Mucosa of gallbladder (tissue), 1 donor: ENCODE measurements at places on chromosomes 7 and 10. TPM values are rescaled to one million over a fixed set of nuclear protein-coding genes. Genes with fewer than 3 reads are reported as not detected.

DLX5 gene
- not detected for total RNA-seq

C7orf57 gene
- total RNA-seq: not detected

DNA sequence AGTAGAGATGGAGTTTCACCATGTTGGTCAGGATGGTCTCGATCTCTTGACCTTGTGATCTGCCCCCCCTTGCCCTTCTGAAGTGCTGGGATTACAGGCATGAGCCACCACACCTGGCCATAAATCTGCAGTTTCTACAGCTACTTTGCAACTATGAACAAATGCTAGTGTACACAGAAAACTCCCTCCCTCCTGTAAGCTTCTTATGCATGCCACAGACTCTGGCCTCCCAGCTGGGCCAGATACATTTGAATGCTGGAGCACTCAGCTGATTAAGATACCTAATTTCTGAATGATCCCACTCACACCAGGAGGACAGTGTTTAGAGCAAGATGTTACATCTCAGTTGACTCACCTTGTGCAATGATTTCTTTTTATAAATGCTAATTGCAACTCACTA, 486.2 kb downstream of the KCNMA1 start:
- no peak for DNase-seq

MYH16 gene
- 0.32 TPM for total RNA-seq

GRCh38 chr10:62153191-62153590, 115.5 kb downstream of the RTKN2 start:
- DNase-seq: no peak

GRCh38 chr7:32072397-32072796, 2.2 kb upstream of the PDE1C start:
- no peak for DNase-seq

- no peak for DNase-seq
These were observed 50.6 kb upstream of the CYP2C18 start for GRCh38 chr10:94632954-94633353.

GRCh38 chr10:72886621-72887020, 6.9 kb upstream of the OIT3 start:
- DNase-seq: no peak

DNA sequence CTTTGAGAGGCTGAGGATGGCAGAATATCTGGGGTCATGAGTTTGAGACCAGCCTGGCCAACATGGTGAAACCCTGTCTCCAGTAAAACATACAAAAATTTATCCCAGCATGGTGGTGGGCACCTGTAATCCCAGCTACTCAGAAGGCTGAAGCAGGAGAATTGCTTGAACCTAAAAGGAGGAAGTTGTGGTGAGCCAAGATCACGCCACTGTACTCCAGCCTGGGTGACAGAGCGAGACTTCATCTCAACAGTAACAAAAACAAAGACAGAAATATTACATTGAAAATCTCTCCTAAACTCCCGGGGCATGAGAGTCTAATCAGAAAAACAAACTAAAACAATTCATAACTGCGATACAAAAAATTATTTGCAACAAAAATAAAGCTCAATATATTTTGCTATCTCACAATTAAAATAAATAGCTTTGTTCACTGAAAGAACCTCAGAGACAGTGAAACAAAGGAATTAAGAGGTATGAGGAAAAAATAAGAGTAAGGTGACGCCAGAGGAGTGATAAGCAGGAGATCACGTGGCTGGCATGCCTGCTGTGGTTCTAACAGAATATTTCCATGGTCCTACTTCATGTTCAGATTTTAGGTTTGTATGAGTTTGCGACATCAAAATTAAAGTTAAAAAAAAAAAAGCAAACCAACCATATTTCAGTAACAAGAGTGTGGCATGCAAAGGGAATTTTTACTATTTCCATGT, 527.7 kb upstream of the POM121L12 start:
- DNase-seq: no peak

IQCE gene
- 36.1 TPM for total RNA-seq

DNA sequence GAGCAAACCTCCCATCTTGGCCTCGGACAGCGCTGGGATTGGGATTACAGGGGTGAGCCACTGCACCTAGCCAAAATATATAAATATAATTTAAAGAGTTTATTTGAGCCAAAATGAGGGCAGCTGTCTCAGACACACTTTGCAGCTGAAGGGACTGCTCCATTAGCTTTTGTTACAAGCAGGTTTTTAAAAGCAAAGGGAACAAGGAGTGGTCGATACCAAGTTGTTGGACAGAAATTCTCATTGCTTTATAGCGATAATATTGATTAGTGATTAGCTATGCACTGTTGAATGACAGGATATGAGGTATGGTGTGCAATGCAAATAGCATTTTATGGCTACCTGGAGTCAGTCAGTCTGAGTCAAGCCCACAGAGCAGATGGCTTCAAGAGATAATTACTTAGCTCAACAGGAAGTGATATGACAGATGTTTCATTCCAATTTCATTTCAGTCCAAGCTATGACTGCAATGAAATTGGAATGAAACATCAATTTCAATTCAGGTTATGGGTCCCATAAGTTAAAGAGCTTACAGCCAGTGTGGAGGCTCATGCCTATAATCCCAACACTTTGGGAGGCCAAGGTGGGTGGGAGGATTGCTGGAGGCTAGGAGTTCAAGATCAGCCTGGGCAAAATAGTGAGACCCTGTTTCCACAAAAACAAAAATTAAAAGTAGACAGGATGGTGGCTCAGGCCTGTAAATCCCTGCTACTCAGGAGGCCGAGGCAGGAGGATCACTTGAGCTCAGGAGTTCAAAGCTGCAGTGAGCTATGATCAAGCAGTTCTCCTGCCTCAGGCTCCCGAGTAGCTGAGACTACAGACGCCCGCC, 23.1 kb downstream of the TYW1 start:
- DNase-seq: no peak

GPR37 gene
- 3.7 TPM for total RNA-seq

PAX4 gene
- total RNA-seq: not detected

- no peak for DNase-seq
These were observed 13.3 kb downstream of the KAT6B start for GRCh38 chr10:74839708-74840107.

- DNase-seq: no peak
These were observed 9.5 kb downstream of the C10orf53 start for GRCh38 chr10:49688920-49689319.

GRCh38 chr10:35409094-35409582, 72.8 kb downstream of the CCNY start:
- DNase-seq: no peak

DNA sequence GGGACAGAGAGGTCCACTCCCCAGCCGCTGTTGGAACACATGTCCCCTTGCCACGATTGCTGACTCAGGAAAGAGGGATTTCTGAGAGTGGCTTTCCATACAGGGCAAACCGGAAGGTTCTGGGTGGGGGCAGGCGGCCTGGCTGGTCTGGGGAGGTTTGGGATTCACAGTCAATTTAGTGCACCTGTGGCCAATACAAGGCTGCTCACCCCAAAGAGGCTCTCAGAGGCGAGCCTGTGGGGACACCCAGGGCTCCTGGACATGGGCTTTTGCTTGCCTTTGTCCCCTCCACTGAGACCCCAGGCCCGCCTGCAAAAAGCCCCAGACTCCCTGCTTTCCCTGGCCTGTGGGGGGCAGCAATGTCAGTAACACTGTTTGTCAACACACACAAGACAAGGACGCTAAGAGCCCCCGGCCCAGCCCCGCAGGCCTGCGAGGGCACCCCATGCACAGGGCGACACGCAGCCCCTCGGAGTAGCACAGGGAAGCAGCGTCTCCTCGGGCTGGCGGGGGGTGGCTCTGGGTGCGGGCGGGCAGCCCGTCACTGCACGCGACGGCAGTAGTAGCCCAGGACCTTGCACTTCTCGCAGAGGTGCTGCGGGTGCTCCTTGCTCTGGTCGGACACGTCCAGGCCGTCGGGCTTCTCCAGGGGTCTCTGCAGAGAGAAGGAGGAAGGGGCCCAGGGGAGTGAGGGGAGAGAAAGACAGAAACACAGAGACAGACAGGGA, 38.7 kb downstream of the PPIF start:
- DNase-seq: peak; percentile 8

DNA sequence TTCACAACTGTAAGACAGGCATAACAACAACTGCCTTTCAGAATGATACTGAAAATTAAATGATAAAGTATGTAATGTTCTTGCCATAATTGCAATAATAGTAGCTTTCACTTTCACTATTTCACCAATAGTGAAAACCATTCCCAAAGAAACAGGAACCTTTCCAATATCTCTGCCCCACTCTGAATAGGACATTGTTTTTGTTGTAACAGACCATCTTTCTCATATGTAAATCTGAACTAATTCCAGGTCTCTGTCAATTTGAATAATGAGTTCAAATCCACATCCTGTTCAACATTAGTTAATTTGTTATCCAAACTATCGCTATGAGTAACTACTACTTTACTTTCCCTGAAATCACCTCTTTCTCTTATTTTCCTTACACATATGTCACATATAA, 148.0 kb downstream of the LRRN3 start:
- DNase-seq: no peak

GRCh38 chr10:132376394-132376851, 20.6 kb upstream of the PWWP2B start:
- DNase-seq: no peak

PDZD8 gene
- 97.1 TPM for total RNA-seq

- DNase-seq: no peak
These were observed 30.8 kb downstream of the SLC16A9 start for GRCh38 chr10:59678884-59679301.

OR6V1 gene
- total RNA-seq: not detected

GRCh38 chr7:88169717-88170320, 50.0 kb downstream of the SRI start:
- no peak for DNase-seq

CCDC6 gene
- 57.6 TPM for total RNA-seq

DNA sequence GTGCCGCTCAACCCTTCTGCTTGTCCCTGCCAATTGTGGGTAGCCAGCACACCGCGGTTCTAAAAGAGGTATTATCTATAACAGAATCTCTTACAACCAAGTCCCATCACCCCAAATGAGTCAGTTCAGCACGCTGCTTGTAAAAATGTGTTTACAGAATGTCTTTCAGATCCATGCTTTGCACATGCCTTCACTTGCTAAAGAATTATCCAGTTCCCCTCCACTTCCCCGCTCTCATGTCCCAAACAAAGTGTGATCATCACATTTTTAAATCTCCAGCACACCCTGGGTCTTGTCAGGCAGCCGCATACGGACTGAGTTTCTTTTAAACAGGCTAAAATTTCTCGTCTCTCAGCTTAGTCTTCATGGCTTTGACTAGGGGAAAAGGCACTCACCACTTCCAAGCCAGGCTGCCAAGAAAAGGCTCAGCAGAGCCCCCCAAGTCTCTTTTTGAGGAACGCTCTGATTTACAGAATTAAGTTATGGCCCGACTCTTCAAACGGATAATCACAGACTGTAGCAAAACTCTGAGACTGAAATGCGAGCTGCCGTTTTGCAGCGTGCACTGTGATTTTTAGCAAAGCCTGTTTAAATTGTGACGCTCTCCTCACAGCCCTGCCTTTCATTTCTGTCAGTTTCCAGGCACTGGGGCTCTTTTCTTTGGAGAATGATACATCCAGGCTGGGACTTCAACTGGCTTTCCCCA, 29.8 kb upstream of the FGFR2 start:
- DNase-seq: no peak

DNA sequence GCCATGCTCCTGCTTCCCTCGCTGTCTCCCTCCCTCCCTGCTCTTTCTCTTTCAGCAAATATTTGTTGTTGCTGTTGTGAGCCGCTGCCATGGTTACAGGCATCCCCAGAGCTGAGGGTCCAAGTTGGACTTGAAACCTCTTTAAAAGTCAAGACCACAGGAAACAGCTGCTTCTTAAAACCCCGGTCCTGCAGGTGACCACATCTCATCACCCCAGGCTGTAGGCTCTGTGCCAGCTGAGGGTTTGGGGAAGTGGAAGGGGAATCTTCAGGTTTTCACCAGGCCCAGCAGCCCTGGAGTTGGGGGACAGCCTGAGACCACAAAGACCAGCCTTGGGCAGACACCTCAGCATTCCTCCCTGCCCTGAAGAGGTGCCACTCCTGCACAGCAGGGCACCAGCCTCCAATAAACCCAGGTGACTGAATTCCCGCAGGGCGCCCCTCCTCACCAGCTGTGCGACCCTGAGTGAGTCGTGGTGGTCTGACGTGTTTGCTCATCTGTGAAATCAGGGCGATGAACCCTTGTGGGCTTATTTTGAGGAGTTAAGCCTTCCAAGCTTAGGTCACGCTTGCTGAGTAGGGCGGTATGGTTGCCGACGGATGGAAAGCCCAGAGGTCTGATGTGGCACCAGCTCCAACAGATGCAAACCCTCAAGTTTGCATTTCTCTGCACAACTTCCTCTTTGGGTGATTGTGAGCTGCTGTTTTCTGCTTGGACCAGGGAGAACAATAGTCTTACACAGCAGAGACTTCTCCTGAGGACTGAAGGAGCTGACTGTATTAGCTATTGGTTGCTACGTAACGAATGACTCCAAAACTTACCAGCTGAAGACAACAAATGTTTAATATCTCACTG, 24.8 kb downstream of the NPTX2 start:
- DNase-seq: no peak

RPA3 gene
- 18.3 TPM for total RNA-seq

- no peak for DNase-seq
These were observed 12.8 kb upstream of the CARD11 start for GRCh38 chr7:3056234-3057065.

DNA sequence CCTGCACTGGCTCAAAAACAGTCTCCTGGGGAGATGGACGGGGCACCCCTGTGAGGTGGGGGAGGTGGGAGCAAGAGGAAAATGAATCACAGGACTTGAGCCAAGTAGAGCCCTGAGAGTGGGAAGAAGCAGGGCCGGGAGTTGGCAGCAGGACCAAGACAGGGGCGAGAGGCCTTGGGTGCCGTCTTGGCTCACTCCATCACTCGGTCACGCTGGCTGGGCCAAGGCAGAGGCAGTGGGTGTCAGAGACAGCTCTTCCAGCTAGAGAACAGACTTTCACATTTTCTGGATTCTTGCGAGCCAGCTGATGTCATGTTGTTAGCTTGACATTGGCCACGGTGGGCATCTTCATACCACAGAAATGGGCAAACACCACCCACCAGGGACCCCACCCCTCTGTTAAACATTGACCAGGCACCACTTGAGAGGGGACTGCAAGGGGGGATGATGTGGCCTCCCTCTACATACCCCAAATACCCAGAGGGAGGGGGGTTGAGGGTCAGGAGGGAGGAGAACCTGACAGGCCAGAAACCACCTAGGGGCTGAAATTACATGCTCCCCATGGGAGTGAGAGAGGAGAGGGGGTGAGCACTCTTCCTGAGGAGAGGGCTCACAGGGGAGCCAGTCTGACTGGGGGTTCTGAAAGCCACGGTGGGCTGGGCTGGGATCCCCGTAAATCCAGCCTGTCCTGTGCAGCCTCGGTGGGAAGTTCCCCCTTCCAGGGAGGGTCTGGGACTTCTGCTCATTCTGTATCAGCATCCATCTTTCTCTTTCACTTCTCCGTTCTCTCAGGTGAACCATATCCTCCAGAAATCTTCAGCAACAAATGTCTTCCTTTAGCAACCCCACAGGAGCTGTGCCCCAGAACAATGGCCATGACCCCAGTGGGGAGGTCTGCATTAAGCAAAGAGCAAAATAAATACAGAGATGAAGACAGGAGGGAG, 19.6 kb downstream of the CAMK2B start:
- DNase-seq: peak; percentile 9

DNA sequence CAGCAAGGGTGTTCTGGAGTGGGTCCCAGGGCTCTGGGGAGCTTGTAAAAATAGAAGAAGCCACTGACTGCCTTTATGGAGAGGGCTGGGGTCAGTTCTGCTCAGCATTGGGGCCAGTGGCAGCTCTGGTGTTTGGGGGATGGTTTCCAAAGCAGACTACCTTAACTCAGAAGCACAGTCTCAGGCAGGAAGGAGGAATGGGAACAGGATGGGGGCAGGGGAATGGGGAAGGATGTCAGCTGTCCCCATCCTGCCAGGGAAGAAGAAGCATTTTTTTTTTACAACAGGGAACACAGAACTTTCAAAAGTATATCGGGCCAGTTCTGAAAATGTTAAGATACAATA, 28.8 kb downstream of the TSPAN15 start:
- DNase-seq: no peak
